Stimulated activated CD8-positive, alpha-beta memory T cell treated with anti-CD3 and anti-CD28 coated beads, Interleukin-4, amount 100 ng/mL, for 4 hours (primary cell): ENCODE measurements at places on chromosomes 2 and 18.
A peak's percentile ranks its signal among the peaks of the same experiment; 100 is the strongest.

GRCh38 chr18:54416436-54416835 is 58.7 kb downstream of the C18orf54 start:
- DNase-seq = no peak

DNA sequence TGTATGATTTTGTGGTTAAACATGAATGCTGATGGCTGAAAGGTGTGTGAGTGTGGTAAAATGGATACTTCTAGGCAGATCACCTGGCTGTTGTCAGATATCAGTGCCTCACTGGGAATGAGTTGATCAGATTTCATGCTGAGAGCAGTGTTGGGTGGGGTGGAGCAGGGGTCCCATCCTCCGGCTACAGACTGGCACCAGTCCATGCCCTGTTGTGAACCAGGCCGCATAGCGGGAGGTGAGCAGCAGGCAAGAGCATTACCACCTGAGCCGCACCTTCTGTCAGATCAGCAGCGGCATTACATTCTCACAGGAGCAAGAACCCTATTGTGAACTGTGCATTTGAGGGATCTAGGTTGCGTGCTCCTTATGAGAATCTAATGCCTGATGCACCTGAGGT is 78.7 kb downstream of the GLI2 start:
- DNase-seq = no peak

DNA sequence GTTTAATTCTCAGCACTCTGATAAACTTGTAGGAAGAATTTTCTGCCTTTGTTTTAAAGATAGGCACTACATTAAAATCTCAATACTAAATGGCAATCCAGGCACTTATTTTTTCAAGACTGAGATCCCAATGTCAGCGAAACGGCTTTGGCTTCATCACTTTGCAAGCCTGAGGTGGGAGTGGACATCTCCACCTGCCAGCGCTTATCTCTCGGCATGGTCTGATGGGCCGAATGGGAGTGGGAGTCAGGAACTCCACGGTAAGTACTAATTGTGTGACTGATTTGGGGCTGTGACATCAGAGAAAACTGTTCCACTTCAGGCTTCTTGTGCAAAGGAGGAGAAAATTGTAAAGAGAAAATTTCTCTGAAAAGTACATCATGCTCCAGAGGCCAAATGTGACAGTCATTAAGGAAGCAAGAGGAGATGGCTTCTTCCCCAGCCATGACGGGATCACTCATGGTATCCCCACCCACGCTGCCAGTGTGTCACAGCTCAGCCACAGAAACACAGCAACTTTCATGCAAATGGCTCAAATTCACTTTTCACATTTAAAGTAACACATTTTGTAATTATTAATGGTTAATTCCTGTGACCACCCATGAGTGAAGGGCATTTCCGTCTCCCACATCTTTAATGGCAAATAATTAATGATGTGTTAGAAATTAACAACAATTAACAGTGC is 385.5 kb upstream of the HNRNPA3 start:
- DNase-seq = no peak

DNA sequence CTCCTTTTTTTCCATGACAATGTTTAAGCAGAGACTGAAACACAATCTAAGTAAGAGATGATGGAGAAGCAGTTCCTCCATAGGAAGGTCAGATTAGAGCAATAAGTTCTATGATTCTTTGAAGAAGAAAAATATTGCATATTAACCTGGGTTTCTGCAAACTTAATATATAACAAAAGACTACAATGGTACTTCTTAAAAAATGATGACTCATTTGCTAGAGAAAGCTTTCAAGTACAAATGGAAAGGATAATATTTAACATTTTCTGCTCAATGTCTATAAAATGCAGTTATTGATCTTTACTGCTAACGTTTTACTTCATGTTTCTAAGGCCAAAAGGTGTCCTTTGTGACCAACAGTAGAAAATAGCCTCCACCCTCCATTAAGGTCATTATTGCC is 158.6 kb downstream of the DOCK10 start:
- no peak for DNase-seq

- no peak for DNase-seq
Measured at GRCh38 chr2:176099728-176100546, at the start of gene HOXD12. TSS of gene HOXD12 (plus strand) at chr2:176099795. CDS start at chr2:176099802, 7 bp downstream.

DNA sequence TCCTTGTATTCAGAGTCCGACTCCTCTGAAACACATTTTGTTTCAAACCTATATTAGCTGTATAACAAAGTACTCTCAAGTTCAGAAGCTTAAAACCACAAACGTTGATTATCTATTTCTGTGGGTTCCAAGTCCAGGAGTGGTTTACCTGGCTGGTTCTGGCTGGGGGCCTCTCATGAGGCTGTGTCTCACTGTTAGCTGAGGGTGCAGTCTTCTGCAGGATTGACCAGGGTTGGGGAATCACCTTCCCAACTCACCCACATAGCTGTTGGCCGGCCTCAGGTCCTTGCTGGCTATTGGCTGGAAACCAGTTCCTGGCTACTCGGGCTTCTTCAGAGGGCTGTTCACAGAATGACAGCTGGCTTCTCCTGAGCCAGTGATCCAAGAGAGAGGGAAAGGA is 18.0 kb upstream of the ATIC start:
- no peak for DNase-seq

GRCh38 chr2:86770816-86771301 is 19.9 kb downstream of the CD8A start:
- DNase-seq = no peak

DNA sequence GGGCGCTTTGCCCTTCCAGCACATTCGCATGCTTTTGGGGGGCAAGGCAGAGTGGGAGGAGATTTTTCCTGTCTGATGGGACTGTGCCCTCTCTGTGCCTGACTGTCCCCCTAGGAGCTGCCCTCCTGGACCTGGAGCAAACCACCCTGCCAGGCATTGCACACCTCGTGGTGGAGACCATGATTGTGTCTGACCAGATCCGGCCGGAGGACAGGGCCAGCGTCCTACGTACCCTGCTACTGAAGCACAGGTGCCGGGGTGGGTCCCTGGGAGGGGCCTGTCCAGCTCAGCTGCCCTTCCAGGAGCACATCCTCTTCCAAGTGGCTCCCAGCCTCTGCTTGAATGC is 5.3 kb downstream of the SLC4A3 start:
- DNase-seq = no peak

DNA sequence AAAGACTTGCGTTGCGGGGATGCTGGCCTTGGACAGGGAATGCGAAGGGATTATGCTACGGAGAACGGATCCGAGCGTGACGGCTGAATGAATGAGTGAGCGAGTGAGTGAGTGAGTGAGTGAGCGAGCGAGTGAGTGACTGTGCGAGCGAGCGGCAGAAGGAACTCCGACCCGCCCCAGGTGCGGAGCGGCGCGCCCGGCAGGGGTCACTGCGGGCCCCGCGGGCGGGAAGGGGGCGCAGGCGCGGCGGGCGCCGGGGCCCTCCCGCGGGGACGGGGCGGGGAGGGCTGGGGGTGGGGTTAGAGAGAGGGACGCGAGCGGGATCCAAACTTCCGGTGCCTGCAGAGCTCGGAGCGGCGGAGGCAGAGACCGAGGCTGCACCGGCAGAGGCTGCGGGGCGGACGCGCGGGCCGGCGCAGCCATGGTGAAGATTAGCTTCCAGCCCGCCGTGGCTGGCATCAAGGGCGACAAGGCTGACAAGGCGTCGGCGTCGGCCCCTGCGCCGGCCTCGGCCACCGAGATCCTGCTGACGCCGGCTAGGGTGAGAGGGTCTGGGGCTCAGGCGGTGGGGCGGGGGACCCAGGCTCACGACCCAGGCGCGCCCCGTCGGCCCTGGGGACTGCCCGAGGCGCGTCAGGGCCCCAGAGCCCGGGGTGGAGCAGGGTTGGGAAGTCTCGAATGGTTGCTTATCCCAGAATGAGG is at the start of gene ITM2C:
Gene ITM2C, plus strand, starts transcription at position 338 of the 702 bp plus-strand sequence. Its CDS starts 84 bp downstream, at position 422.
- DNase-seq = peak; percentile 34

- no peak for DNase-seq
Measured at GRCh38 chr2:43194121-43194869, 32.1 kb downstream of the ZFP36L2 start.

DNA sequence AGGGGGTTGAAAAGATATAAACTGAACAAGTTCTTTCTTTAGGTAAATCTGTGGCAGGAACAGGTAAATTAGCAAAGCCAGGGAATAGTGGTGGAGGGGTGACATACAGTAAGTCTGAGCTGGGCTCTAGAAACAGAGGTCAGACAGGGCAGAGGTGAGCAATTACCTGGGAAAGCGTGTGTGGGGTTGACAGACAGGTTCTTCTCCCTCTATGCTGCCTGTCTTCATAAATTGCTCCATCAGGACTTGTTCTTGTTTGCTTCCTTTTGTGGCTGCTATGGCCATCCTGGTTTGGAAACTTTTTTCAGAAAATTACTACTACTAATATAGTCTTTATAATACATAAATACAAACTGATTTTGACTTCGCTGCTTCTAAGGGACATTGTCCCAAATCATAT is 3.4 kb upstream of the ANKRD12 start:
- DNase-seq = no peak

- no peak for DNase-seq
Measured at GRCh38 chr2:61327173-61327572, 143.7 kb downstream of the USP34 start.

GRCh38 chr2:127411653-127412369 is 6.4 kb upstream of the PROC start:
- no peak for DNase-seq

- no peak for DNase-seq
Measured at GRCh38 chr18:2201036-2201600, 370.2 kb downstream of the METTL4 start.

DNA sequence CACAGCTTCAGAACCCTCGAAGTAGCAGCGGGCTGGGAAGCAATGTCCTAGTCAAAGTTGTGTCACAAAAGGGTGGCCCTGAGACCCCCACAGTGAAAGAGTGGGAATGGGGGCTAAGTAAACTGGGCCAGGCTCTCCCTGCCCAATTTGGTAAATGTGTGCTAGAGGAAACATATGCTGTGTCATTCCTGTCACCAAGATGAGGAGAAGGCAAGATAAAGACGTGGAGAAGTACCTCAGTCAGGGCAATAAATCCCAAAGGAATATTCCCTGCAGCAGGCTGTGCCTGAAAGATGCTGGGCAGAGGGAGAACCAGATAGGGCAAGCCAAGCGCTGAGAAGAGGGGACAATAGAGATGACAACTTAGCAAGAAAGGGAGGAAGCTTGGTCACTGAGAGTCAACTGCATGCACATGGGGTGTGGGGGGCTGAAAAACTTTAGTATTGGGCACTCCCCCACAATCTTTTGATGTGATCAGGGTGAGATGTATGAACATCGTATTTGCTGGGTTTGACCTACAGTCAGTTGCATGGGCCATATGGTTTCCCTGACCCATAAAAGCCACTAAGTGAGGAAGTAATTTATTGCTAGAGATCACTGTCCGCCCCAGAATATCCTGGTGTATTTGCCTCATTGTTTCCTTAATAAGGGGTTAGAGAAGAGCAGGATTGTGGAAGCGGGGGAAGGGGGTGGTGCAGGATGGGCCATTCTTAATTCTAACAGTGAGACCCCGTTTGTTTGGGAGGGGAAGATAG is 49.9 kb upstream of the CXCR4 start:
- DNase-seq = no peak
